Activated CD4-positive, alpha-beta T cell treated with anti-CD3 and anti-CD28 coated beads, Interleukin-10, Interleukin-2, amounts not matched to agents 100 ng/mL and 50 ng/mL, durations not matched to agents 16 hours and 8 hours (primary cell): ENCODE measurements at places on chromosomes 7 and 10.

DNA sequence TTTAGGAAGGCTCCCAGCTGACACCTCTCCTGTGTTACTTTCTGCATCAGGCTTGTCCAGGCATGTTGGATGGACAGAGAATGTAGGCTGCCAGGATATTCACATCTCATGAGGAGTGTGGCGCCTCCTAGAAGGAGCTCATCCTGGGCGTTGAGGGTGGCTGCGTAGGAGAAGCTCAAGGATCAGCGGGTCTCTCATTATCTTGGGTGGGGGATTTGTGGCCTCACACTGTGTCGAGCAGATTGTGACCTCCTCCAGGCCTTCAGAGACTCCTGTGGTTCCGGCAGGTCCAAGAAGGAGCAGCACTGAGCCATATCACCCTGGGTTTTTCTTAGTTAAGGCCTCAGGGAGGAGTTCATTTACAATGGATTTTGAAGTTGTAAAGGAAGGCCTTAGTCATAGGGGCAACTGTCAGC lies 8.7 kb upstream of the COBL start:
- DNase-seq, result no peak

GRCh38 chr10:132516771-132517725 lies 20.5 kb upstream of the INPP5A start:
- DNase-seq, result no peak

DNA sequence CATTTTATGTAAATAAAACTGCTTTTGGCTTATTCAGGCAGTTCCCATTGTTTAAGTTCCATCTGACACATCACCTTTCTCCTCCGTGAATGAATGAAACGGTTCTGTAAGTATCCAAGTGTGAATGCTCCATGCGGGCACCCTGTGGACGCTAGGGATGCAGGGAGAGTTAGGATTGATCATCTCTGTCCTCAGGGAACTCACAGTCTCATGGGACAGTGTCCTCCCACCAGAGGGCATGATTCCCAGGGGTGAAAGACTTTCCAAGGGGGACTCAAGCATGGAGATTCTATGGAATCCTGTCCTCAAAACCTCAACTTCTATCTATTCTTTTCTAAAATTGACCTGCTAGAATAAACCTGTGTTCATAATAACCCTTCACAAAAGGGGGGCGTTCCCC lies 98.8 kb downstream of the HECW1 start:
- no peak for DNase-seq

- no peak for DNase-seq
Observed at GRCh38 chr7:87218796-87219544, 562 bp downstream of the TMEM243 start.

DNA sequence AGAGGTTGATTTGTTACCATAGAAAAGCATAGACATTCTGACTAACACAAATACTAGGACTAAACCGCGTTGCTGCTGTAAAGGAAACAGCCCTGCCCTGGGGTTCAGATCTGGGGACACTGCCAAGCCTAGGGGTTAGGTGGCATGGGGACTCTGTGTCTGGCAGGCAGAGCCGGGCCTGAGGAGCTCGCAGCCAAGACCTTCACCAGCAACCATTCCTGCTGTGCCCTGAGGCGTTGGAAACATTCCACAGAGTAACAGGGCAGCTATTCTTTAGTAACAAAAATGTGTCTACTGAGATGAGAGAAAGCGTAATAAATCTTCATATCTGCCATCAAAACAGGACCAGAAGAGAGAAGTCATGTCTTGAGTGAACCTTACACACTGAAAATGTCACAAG lies 280.5 kb downstream of the POM121L12 start:
- DNase-seq, result no peak

- peak; percentile 20 for DNase-seq
Observed at GRCh38 chr7:150453181-150453580, 2.8 kb downstream of the GIMAP8 start.

DNA sequence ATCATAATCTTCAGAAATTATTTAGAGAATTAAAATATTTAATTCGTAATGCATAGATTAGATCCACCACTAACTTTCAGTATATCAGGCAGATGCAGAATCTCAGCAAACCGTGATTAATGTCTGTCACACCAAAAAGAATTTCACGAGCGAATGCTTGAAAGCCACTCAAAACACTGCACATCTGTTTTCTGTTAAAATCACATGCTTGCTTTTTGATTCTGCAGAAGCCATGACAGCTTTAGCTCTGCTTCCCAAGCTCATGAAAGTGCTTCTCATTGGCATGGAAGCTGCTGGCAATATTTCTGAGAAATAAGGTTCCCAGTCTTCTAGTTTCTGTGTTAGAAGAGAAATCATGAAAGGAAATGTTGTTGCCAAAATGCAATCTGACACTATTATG lies 837.8 kb upstream of the LRRN3 start:
- no peak for DNase-seq
